CD4-positive, alpha-beta T cell treated with Interleukin-1 beta for 1 hour (primary cell): ENCODE measurements at places on chromosomes 6 and 20.

DNA sequence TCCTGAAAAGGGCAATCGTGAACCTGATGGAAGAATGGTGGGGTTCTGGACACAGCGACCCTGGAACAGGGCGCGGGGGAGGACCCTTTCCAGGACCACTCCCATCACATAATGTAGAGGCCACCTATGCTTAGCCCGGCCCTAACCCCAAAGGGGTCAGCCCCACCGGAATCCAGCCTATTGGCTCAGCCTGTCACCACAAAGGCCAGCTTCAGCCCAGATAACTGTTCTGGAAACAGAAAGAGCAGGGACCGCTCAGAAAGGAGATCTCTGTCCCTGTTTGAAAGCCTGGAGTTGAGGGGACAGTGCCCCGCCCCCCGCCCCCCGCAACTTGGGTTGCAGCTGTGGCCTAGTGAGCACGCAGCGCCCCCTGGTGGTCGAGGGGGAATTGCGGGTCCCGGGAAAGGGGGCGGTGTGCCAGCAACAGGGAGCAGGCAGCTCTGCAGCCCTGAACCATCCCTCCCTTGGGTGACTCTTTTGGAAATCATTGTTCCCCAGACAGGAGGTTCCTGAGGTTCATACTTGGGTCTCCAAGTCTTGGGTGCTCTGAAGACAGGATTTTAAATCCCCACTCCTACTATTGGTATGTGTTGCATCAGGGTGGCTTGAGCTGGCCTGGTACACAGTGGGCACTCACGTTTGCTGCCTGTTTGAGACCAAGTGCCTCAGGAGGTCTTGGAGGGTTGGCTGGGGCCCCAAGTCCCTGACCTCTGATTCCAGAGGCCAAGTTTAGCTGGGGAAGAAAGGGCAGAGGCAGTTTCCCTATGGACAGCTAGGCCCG is 1.5 kb downstream of the SIGLEC1 start:
- peak; percentile 58 for DNase-seq

DNA sequence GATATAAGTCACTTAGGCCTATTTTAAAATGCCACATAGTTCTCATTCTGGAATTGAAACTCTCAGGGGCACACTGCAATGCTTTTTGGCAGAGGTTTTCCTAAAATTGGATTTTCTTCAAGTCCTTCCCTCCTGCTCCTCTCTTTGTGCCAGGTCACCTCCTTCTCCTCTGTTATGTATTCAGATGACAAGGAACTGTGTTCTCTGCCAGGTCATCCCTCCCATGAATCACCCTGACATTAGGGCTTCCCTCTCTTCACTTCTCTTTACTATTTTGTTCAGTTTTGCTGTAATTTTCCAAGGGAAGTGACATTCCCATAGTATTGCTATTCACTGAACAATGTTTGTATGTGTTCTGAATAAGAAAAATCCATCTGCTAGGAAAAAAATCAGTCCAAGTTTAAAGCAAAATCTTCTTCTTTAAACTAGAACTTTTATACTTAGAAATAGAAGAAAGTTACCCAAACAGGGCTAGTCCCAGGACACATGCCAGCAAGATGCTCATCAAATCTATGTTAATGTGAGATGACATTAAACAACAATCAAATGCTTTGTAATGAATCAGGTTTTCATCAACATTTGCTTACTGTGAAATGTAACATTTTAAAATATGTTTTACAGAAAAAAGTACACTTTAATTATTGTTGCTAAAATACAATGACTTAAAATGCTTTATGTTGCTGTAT is 461.1 kb downstream of the MMUT start:
- no peak for DNase-seq

- DNase-seq, result no peak
Observed at GRCh38 chr6:157763129-157763903, 59.7 kb upstream of the SNX9 start.

- DNase-seq, result no peak
Observed at GRCh38 chr20:25382704-25383370, 7.8 kb downstream of the ABHD12 start.

DNA sequence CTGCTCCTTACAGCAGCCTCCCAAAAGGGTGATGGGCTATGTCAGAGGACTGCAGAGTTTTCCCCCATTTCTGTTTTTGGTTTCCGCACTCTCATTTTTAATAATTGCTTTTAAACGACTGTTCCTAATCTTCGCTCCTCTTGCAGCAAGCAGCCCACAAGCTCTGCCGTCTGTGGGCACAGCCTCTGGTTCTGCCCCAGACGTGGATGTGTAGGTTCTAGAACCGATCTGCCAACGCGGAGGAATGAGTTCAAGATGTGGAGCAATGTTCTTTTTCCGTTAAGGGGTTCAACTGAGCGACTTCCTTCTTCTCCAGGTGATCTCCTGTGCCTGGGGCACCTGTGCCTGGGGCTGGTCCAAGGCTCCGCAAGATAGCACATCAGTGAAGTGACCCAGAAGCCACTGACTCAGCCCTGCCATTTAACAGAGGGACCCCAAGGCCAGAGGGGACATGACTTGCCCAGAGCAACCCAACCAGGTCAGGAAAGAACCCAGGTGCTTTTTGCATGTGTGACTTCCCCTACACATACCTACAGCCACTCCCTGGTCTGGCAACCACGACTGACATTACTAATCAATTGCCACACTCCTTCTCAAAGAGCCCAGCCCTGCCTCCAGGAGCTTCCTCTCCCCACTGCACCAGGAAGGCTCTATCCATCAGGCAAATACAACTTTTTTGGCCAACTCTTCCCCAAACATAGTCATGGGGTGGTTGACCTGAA is 22.7 kb downstream of the PMEPA1 start:
- no peak for DNase-seq

GRCh38 chr6:13924146-13924948 is 405 bp upstream of the RNF182 start:
- no peak for DNase-seq

DNA sequence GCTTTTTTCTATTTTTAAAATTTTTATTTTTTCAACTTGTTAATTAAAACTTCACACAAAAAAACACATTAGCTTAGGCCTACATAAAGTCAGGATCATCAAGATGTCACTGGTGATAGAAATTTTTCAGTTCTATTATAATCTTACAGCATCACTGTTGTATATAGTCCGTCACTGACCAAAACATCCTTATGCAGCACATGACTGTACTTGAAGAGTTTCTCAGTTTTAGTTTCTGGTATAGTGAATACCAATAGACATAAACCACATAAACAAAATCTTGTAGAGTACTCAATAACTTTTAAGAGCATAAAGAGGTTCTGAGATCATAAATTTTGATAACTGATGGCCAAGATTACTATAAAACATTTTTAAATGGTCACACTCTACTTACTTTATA is 71.8 kb downstream of the ASCC3 start:
- DNase-seq, result no peak

DNA sequence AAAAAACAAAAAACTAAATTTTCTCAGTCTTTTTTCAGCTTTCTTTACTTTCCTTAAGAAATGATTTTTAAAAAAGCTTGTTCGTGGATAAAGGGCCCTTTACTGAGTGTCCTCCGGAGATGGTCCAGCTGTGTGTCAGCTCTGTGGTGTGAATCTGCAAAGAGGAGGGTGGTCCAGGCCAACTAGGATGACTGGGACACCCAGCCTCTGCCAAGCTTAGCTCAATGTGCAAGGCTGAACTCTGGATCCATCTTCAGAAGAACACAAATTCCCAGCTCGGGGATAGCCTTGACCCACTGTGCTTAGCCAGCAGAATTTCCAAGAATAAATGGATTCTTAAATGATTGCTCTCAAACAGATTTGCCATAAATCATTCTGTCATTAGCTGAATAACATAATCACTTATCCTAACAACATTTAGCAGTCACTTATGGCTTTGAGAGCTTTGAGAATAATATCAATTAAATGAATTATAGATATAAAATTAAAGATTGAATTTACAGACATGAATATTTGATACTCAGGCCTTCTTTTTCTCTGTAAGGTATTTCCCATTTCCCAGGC is 14.2 kb upstream of the CALHM5 start:
- DNase-seq, result no peak

DNA sequence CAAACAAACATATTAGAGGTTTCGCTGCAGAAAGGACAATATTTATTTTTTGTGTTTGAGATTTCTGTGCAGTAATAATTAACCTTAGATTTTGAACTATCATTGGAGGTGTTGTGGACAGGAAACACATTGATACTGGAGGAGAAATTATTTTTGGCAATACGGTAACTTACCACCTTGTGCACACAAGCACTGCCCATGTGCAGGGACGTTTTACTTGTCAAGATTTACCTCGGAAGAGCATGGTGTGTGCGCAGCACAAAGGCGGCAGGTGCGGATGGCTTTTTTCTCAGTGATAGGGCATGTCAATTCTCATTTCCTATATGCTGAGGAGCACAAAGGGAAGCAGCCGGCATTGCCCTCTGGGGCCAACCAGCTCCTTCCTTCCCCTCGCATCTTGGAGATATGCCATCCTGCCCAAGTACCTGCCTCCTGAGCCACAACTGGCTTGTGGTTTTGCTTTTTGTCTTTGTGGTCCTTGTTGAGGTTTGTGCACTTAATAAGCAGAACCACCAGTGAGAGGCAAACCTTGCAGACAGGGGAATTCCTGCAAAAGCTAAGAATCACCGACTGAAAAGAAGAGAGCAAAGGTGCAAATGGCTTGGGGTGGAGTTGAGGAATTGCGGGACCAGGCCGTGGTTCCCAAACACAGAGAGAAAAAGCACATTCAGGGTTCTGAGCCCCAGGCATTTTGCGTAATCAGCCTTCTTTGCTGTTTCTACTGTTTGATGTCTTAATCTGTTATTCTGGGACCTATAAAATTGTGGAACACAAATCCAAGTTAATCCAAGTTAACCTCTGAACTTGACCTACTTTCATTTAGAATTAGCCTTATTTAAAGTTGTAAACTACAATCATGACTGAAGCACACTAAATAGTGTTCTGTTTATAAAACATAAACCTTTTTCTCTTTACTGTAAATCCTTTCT is 21.9 kb downstream of the SAMD5 start:
- no peak for DNase-seq

DNA sequence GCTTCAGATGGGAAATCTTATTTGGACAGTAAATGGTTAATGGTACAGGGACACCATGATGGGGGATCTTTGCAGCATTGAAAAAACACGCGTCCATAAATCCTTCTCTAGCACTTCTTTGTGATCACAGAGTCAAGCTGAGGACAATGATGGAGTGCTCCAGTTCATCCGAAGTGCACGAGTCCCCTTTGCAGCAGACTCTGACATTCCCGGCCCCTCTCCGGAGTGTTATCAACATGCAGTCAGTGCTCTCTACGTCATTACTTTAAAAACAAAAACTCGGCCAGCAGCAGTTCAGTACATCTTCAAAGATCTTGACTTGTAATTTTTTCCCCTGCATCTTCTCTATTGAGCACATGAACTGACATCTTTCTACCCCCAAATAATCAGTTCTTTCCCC is 185.5 kb upstream of the AKAP12 start:
- DNase-seq, result no peak

GRCh38 chr6:155117256-155117655 is 122.1 kb downstream of the TIAM2 start:
- DNase-seq, result no peak

DNA sequence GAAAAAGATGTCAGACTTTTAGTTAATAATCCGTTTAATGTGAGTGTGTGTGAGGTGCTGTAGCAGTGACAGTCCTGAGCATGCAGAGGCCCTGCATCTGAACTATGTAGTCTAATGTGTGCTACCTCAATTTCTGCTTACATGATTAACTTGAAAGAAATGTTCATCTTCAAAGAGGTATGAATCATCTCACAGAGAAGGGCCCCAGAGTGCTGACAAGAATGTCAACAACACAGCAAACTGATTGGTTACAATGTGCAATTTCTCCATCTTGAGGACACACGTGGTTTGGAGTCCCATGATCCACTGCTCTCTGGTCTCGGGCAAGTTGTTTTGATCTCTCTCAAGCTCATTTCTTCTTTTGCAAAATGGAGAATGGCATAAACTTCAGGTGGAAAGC is 61.7 kb upstream of the EMILIN3 start:
- DNase-seq, result peak; percentile 20

- DNase-seq, result no peak
Observed at GRCh38 chr20:10984913-10985312, 311.1 kb upstream of the JAG1 start.
